ENCODE measurements at places on chromosomes 4 and X.

DNA sequence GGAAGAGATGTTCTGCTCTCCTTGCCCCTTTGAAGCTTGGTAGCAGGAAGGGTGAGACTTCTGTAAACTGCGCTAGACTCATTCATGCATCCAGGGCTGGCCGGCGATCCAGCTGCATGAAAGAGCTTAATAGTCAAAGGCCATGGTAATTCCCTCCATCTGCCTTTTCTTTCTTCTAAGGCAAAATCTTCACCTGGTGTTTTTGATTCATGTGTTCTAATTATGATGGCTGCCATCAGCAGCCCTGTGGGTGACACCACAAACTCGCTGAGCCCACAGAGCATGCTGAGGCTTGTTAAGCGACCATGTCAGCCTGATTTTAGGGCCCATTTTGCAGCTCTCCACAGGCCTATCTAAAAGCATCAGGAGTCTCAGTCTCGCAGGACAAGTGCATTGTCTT lies 450.1 kb upstream of the TENM3 start:
- peak; percentile 86 for DNase-seq

DNA sequence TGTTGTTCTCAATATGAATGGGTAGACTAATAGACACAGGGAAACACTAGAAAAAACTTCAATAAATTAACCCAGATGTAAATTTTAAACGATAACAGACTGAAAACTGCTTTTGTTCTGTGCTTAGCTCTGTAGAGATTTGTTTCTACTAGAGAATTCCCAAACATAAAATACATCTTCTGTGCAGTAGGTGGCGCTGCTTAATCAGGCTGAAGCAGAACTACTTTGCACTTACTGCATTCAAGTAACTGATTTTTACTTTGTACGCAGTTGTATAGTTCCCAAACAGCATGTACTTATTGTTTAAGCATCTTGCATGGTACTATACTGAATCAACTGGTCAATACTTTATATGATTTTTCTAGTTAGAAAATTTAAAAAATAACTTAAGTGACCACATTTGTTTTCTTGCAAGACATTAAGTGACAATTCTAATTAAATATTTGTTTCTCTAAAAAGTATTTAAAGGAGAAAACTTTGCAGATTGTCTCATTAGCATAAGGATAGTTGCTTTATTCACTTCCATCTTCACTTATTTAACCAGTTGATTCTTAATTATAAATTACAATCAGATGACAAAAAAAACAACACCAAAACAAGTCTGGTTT lies 490.6 kb downstream of the IL15 start:
- peak; percentile 22 for DNase-seq

DNA sequence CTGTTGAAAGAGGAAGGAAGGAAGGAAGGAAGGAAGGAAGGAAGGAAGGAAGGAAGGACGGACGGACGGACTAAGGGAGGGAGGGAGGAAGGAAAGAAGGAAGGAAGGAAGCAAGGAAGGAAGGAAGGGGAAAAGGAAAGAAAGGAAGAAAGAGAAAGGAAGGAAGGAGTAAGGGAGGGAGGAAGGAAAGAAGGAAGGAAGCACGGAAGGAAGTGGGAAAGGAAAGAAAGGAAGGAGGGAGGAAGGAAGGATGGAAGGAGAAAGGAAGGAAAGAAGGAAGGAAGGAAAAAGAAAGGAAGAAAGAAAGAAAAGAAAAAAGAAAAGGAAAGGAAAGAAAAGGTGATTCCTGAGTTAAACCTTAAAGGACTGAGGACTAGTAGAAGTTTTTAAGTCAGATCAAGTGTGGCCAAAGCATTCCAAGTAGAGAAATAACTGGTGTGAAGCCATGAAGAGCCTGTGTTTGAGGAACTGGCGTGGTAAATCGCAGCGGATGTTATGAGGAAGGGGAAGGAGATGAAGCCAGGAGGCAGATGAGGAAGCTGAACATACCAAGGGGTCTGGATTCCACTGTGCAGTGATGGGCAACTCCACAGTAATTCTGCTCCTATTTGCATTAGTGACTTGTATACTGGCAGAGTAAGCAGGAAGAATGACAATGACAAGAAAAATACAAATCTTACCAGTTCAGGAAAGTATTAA lies 163.5 kb downstream of the MGST2 start:
- no peak for DNase-seq

DNA sequence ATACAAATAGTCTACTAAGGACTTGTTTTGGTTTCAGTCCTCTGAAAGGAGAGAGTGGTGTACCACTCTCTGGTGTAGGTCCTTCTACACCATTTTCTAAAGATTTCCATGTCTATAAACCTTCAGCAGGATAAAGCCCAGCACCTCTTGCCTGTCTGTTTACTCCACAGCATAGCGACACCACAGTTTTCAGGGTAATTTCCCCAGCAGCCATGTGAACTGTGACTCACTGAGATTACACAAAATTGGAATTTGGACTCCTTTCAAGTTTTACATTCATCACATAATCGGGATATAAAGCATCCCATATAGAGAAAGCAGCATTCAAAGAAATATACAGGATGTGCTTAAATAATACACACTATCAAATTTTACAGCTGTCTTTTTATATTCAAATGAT lies 229.6 kb downstream of the PRDM5 start:
- DNase-seq = no peak

DNA sequence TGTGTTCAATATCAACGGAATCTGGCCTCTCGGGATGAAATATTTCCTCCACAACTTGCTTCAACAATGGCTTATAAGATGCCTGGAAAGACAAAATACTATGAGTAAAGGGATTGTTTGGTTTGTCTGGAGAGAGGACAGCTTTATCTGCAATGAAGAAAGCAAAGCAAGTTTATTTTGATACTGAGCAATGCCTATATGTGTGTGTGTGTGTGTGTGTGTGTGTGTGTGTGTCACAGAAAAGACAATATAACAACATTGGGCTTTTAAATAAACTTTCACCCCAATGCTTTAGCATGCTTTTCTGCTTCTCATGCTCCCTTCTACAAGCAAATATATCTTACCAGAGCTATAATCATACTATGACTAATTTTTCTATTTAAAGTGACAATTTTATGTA lies 45.4 kb downstream of the RASL11B start:
- no peak for DNase-seq

GRCh38 chr4:101954351-101954750 lies 163.8 kb downstream of the BANK1 start:
- DNase-seq = no peak

GRCh38 chr4:182420189-182420588 lies 177.0 kb downstream of the TENM3 start:
- no peak for DNase-seq

DNA sequence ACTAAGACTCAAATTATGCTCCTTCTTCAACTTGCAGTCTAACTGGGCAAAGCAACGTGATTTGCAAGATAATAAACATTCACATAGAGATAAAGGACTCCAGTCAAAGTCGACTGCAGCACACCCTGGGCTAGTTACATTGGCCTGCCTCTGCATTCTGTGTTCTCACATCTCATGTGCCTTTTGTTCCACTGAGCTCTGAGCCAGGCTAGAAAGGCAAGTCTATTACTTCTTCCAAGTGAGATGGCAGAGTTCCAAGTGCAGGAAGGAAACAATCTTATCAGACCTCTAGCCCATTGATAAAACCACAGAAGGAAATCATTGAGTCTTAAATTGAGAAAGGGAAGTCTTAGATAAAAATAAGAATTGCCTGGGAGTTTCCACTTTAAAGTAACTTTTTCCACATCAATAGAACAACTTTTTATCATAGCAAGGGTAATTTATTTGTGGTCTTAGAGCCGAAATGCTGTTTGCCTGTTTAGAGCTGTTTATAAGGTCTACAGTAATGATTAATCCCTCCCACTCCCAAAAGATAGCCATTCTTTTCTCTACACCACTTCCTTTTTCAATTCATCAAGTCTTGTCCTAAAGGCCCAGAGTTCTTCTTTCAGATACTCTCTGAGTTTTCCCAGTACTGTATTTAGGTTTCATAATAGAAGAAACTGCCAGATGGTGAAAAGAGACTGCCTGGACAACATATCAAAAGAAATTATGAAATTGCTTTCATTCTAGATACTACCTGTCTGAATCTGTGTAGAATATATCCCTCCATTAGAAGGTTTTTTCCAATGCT lies 200.2 kb downstream of the GUCY2F start:
- DNase-seq = no peak

DNA sequence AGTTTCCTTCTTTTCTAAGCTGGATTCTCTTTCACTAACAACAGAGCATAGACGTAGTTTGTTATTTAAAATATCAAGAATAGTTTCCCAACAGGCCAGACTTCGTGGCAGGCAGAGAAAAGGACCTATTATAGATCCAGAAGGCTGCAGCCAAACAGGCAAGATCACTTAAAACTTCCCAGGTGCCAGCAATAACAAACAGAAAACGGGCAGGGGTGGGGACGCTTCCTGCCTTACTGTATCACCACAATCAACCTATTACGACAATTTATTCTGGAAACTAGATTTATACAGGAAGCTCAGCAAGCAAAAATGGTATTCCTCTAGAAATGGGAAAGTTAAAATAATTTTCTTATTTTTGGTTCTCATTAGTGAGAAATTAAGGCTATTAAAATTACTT lies 22.1 kb downstream of the RWDD4 start:
- DNase-seq = no peak

Data from NCI-H1092 (cell line).